ENCODE measurements at places on chromosomes 5 and 9.
A peak's percentile ranks its signal among the peaks of the same experiment; 100 is the strongest.

GRCh38 chr9:72060513-72060912 is at the start of gene C9orf57:
Gene C9orf57, minus strand, starts transcription at chr9:72060613. Its CDS starts 1,282 bp downstream, at chr9:72059331.
- no peak for DNase-seq

DNA sequence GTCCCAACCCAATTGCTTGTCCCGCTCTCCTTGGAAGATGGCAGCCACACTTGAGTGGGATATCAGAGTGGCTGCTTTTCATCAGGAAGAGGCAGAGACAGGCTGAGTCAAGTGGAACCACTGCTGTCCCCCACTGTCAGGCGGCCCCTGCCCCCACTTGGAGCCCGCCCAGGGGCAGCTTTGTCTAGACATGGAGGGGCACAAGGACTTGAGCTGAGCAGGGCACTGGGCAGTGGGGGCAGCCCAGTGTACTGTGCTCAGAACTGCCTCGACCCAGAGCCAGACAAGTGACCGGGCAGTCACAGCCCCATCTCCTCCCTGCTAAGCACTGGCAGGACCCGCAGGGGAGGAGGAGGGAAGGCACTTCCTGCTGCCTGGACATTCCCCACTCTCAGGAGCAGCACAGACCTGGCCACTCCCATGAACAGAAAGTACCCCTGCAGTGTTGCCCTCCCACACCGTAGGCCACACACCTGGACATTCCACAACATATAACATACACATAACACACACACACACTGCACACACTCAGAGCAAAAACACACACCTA is 91.0 kb downstream of the MRPL36 start:
- no peak for DNase-seq

- DNase-seq: no peak
Measured at GRCh38 chr9:97645720-97646119, 12.1 kb downstream of the NCBP1 start.

DNA sequence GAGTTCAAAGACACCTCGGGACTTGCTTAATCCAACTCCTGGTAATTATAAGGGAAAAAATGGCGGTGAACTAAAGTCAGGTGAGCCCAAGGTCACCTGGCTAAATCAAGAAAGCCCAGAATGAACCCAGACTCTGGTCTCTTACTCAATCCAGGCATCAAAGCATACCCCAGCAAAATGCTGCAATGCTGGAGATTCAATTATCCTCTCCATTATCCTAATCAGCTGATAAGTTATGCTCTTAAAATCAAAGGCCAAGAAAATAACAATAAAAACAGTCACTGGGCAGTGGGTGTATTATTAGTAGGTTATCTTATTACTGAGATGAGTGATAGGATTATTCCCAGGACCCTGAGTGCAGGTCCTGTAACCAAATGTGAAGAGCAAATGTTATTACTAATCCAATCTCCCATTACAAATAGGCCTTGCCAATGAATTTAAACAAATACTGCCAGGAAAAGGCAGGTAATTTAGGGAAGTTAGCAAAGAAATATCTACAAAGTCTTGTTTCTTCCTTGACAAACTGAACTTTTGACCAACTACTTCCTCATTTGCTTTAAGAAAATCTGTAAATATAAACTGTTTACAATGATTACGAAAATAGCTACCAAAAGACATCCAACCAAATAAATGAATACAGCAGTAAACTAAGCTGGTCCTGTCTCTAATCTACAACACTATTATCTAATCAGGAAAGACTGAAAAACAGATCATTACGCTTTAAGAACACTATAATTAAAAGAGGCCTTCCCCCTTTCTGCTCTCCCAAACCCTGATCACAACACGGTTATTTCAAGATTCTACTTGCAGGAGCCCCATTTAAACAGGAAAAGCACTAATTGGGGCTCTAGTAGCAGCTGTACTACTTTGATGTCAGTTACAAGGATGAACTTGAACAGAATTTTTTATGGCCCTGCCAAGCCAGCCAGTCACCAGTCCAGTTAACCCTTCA is 103.2 kb downstream of the MED27 start:
- no peak for DNase-seq

- peak; percentile 63 for DNase-seq
Measured at GRCh38 chr5:157511651-157512644, 51.9 kb downstream of the NIPAL4 start.

DNA sequence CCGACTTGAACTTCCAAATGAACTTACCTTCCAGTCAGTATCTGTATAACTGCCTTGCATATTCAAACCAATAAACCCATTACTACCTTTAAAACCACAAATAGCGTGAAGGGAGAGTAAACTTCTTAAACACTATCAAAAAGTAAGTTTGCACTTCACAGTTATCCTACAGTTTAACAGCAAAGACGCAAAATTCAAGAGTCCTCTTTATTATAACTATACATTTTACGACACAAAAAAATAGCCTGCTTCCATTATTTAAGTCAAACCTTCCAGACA is 1.8 kb downstream of the PTBP3 start:
- no peak for DNase-seq

- DNase-seq: no peak
Measured at GRCh38 chr9:102113191-102113590, 374.7 kb upstream of the GRIN3A start.

GRCh38 chr5:9207817-9208418 is 338.0 kb downstream of the SEMA5A start:
- DNase-seq: peak; percentile 34

- DNase-seq: no peak
Measured at GRCh38 chr5:58582019-58582802, 664 bp upstream of the RAB3C start.

DNA sequence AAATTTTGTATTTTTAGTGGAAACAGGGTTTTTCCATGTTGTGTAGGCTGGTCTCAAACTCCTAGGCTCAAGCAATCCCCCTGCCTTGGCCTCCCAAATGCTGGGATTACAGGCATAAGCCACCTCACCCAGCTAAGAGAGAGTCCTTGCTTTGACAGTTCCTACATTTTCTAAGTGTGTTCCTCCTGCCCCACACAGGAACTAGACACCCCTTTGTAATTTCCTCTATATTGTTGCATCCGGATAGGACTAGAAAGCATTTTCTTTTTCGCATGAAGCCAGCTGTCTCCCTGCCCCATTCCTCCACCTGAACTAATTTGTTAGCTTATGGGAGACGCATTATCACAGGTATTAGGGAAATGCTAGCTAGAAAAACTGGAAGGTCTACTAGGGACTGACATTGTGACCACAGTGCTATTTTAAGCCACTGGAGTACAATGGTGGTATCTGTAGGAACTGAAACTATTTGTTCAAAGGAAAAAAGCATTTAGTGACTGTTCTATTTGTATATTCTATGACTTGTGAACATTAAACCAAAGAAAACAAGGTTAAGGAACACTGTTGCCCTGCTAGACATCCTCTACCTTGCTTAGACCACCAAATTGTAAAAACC is 214.1 kb downstream of the SMARCA2 start:
- no peak for DNase-seq

DNA sequence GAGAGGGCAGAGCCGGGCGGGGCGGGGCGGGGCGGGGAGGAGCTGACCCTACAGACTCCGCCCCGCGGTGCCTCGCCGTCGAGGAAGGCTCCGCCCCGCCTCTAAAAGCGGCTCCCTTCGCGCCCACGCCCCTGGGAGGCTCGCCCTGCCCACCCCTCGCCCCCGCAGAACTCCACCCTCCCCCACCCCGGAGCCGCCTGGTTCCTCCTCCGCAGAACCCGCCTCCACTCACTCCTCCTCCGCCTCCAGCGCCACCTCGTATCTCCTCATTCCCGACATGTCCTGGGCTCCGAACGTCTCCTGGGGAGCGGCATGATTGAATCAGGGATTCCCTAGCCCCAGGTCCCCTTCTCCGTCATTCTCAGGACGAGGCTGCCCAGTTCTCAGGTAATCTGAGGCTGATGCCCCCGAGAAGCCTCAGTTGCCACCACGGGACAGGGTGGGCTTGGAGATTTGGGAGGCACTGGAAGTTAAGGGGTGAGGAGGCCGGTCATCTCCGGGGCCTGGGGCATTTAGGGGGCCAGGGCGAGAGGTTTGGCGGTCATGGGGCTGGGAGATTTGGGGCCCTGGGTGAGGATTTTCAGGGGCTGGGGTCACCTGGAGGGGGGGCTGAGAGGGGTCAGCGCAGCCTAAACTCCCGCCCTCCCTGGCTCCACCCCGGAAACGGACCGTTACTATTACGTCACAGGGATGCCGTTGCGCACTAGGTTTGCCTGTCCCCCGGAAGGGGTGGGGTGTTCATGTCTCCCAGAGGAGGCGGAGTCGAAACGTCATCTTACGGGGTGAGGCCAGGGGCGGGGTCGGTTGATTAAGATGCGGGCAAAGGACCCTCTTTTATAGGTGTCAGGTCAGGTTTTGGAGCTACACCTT is 3.2 kb upstream of the CCL27 start:
- DNase-seq: peak; percentile 69

GRCh38 chr5:132979367-132979940 is 16.0 kb upstream of the AFF4 start:
- DNase-seq: no peak

DNA sequence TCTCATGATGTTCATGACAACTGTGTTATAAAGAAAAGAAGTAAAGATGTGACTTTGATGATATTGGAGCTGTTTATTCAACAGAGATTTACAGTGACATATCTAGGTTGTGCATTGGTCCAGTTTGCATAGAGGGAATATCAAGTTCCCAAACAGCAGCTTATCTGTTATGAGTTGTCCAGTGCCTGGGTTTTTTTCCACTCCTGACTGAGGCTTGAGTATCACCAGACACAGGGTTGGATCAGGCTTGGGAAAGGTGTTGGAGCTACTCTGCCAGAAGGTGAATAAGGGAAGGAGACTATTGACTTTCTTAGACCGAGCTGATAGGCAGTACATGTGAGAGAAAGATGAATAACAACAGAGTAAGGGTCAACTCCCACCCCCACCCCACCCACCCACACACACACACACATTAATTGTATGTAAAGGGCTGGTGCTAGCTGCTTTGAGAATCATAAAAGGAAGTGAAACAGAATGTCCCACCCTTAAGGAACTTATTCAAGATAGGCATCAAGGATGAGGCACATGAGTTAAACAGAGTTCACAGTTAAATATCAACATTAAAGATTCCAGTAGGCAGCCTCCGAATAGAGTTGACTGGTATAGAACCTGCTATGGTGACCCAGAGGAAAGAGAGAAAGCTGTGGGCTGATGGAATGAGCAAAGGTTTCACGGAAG is 33.0 kb upstream of the RASGRF2 start:
- DNase-seq: no peak

DNA sequence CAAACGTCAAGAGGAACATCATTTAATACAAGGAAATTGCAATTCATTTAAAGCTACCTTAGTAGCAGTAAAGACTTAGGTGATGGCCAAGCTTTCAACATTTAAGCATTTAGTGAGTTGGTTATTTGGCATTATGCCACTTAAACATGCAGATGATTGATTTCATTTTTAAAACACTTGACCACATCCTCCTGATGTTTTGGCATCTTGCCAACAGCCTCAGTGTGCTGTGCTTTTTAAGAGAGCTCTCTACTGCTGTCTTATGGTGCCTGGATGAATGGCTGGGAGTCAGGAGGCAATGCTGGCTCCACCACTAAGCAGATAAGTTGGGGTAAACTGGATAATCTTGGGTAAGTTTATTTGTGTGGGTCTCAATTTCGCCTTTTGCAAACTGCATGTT is 364.5 kb downstream of the MAN2A1 start:
- DNase-seq: peak; percentile 40

DNA sequence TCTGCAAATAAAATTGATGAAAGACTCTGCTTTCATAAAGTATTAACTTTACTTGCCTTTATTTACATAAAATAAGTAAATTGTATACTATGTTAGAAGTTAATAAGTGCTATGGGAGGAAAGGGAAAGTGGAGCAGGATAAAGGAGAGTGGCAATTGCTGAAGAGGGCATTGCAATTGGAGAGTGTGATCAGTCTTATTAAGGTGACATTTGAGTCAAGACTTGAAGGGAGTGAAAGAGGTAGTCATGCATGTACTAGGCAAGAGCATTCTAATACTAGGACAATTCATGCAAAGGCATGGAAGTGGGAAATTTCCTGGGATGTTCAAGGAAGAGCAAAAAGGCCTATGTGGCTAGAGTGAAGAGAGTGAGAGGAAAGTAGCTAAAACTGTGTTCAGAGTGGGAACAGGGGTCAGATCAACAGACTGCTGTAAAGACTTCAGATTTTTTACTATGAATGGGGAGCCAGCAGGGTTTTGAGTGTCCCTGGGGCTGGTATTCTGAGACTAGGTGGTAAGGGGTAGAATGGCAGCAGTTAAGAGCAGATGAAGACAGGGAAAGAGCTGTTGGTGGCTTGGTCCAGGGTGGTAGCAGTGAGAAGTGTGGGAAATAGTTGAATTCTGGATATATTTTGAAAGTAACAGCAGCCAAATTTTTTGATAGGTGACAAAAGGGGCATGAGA is 182.3 kb upstream of the RIOK2 start:
- no peak for DNase-seq

GRCh38 chr9:20930836-20931235 is 100.6 kb downstream of the HACD4 start:
- DNase-seq: no peak

GRCh38 chr5:159206818-159207217 is 2.5 kb downstream of the RNF145 start:
- no peak for DNase-seq

DNA sequence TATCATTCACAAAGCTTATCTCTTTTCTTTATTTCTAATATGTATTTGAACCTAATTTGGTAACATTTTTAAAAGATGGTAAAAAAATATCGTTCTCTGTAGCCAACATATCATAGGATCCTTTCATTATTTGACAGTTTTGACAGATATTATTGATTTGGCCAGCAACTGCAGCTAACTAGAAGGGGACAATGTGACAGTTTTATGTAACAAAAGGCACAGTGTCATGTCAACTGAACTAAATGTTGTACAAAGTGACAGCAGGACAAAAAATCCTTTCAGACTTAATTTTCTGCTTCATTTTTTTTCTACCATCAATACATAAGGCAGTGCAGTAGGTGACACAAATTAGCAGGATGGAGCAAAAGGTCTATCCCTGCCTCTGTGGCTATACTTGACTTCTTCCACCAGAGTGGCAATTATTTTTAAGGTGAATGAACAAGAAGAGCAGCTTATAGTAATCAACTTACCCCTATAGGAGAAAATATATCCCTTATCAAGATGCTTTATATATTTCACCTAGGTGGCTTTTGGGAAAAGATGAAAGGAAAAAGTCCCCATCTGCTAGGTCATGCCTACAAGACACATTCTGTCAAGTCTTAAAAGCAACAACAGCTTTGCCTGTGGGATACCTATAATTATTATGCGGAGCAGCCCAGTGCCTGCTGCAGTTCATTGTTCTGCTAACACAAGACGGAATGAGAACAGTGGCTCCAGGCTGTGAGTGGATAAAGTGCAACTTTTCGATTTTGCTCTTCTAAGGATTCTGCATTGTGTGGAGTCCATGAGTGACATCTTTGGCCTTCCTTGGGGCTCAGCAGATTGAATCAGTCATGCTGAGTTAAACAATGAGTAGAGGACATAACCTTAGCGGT is 694.9 kb downstream of the ISL1 start:
- DNase-seq: no peak

DNA sequence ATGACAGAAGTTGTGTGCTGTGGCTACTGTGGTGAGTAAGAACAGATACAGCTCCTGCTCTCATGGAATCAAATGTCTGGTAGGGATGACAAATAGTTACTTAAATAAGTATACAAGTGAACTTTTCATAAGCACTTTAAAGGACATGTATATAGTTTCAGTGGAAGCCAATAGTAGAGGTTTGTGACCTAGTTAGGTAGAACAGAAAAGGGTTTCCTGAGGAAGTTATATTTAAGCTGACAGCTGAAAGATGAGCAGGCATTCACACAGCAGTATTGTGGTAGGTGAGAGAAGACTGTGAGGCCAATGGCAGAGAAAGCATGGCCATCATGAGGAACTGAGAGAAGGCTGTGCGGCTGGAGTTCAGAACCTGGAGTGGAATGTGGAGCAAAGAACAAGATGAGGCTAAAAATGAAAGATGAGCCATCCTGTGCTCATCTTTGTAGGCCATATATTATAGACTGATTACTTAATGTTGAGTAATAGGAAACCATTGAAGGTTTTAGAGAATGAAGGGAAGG is 15.4 kb downstream of the FAM174A start:
- DNase-seq: no peak
